ENCODE measurements at places on chromosomes 7 and 10.

DNA sequence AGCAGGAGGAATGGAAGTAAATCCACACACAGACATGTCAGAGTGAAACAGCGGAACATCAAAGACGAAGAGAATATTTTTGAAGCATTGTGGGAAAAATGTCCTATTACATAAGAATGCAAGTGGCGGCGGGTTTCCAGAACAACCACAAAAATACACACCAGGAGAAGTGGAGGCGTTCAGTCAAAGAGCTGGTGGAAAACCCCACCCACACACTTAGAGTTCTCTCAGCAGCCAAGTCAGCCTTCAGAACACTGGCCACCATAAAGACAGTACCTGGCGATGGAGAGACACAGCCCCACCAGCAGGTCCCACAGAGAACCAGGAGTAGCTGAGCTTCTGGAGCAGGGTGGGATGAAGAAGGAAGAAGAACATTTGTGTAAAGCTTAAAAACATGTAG lies 23.7 kb downstream of the NKX6-2 start:
- DNase-seq, result no peak

DNA sequence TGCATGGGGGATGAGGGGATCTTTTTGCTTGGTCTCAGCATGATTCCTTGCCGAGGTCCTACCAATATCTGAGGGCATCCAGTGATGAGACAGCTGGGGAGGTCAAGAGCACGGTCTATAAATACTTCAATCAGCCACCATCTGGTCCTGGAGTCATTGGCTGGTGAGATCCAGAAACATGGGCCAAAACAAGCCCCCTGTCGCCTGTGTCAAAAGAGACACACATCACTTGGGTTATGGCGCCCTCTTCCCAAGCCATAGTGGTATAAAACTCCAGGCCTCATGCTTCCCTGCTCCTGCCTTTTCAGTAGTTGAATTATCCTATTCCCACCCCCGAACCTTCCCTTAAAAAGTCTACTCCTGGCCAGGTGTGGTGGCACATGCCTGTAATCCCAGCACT lies 60.9 kb downstream of the SLC35B4 start:
- no peak for DNase-seq

DNA sequence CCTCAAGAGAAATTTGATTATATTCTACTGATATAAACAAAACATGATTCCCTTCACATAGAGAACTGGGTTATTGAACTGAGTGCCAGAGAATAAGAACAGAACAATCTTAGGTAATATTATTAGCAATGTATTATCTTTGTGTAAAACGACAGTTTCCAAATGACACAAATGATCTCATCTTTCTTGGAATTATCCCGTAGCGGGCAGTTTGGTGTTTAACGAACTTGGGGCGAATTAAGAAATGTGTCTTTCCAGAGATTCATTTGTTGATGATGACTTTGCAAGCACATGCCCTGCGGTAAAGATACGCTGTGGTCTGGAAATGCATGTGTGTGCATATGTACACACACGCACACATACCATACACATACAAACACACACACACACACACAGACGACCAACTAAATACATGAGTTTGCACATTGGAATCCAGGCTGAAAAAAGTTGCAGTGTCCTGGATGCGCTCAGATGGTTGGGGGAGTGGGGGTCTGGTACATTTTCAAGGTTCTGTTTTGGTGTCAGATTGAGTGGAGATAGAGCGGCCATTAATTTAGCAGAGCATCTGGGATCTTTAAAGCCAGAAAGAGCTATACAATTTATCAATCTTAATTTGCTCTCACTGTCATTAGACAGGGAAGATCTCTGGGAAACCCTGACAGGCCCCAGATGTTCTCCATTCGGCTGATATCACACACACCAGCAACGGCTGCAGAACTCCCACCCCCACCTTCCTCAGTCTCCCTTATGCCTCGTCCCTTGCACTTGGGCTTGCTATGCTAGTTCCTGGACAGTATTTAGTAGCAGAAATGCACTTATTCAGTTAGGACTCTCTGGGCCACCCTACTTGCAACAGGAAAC lies 112.4 kb upstream of the FAM171A1 start:
- DNase-seq, result no peak

GRCh38 chr7:151206914-151207313 lies 3.4 kb downstream of the H2BK1 start:
- DNase-seq, result peak; percentile 80

DNA sequence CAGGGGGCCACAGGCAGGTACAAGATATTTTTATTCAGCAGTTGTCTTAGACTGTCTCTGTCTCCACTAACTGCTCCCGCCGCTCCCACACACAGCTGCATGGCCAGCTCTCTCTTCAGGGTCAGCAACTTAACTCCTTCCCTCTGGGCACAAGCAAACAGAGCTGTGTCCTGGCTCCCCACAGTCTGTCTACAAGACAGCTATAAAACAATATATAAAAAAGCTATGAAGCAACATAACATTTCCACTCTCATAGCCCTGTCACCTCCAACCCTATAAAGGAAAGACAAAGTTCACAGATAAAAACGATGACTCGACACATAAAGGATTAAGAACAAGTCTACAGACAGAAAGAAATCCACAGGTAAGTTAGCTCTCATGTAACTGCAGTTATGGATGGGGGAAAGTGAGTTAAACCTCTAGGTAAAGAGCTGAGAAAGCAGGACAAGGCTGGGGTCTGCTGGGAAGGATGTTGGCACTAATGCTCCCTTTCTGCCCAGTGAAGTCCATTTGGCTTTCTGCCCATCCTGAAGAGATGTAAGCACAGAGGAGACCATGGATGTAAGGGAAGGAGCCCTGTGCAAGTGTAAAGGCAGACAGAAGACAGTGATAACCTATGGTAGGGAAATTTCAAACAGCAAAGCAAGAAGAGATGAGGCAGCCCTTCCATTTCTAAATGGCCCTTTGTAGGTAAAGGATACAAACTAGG lies 27.0 kb downstream of the RAPGEF5 start:
- no peak for DNase-seq

GRCh38 chr10:107054469-107055156 lies 109.9 kb downstream of the SORCS1 start:
- no peak for DNase-seq

DNA sequence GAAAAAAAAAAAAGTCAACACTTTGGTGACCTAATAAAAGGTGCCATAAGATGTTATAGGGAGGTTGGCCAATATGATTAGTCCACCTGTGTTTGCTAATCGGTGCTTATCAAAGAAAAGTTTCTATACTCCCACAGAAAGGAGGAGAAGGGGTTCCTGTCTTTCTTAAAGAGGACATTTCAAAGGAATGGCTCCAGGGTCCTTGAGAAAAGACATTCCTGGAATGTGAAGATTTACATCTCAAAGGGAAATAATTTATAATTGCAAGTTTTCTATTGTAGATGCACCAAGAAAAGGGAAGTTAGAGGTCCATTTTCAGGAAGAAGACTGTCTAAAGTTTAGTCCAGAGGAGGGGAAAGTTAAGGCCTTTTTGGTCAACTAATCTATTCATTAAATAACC lies 715.3 kb downstream of the NXPH1 start:
- DNase-seq, result no peak

DNA sequence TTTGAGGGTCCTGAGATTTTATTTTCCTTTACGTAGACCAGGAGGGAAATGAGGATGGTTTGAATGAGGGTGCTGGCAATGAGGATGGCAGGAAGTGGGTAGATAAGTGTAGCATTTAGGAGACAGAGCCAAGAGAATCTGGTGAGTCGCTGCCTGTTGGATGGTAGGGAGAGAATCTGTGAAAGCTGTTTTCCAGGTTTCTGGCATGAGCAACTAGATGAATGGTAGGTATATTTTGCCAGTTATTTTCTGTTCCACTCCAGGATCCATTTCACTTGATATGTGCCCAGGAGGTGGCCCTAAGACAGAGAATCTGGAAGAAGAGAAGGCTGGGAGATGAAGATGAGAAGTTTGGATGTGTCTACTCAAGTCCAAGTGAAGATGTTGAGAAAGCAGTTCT lies 63.3 kb upstream of the VIPR2 start:
- peak; percentile 8 for DNase-seq

DNA sequence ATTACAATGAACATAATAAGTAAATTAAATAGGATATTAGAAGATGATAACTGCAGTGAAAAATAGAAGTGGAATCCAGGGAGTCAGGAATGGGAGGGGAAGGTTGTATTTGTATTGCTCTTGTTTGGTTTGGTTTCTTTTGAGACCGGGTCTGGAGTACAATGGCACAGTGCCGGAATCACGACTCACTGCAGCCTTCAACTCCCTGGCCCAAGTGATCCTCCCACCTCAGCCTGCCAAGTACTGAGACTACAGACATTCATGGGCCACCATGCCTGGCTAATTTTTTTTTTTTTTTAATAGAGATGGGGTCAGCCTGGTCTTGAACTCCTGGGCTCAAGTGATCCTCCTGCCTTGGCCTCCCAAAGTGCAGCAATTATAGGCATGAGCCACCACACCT lies 59.9 kb upstream of the LRRC4 start:
- no peak for DNase-seq

DNA sequence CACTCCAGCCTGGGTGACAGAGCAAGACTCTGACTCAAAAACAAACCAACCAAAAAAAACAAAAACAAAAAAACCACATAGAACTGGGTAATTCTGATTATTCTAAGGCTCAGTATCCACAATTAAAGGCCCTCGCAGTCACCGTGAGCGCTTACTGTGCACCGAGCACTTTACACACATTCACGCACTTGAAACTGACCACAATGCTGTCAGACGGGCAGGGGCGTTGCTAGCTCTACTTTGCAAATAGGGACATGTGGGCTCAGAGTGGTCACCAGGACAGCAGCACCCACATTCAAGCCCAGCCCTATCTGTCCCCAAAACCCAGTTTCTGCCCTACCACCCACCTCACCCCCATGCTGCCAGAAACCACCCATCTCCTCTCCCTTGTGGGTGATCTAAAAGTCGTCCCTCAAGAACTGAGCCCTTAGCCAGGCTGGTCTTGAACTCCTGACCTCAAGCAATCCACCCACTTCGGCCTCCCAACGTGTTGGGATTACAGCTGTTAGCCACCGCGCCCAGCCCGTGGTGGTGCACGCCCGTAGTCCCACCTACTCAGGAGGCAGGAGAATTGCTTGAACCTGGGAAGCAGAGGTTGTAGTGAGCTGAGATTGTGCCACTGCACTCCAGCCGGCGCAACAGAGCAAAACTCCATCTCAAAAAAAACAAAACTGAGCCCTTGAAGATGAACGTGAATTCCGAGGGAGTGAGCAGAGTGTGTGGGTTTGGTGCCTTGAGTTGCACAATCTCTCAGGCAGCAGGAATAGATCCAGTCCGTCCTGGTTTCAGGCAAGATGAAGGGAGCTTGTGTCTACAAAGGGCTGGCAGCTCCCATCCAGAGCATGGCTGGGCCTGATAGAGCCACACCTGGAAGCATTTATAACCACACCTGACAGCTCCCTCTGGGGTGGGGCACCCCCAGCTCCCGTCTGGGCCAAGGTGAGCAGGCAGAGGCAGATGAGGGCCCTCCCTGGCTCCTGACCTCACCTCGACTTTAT lies 5.4 kb upstream of the HSPB1 start:
- DNase-seq, result peak; percentile 52

- DNase-seq, result no peak
These were observed 93.2 kb downstream of the CFTR start for GRCh38 chr7:117572856-117573620.

DNA sequence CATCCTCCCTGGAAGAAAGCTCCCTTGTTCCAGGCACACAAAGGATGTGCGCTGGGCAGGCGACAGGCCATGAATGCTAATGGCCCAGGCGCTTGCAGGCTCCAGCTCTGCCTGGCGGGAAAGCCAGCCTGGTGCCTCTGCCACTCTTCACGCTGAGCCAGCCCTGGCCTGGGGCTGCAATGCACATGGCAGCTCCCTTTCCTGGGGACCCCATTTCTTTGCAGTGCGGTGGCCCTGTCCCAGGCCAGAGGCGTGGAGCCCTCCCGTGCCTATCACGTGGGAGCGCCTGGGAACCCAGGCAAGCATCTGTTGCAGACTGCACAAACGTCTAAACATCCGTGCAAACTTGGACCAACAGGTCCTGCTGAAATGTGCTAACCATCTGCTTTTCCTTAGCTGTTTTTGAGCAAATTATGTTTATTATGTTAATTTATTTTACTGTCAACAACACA lies 152.1 kb upstream of the LYZL2 start:
- DNase-seq, result no peak

GRCh38 chr10:80523773-80524172 lies 13.9 kb upstream of the SH2D4B start:
- no peak for DNase-seq

DNA sequence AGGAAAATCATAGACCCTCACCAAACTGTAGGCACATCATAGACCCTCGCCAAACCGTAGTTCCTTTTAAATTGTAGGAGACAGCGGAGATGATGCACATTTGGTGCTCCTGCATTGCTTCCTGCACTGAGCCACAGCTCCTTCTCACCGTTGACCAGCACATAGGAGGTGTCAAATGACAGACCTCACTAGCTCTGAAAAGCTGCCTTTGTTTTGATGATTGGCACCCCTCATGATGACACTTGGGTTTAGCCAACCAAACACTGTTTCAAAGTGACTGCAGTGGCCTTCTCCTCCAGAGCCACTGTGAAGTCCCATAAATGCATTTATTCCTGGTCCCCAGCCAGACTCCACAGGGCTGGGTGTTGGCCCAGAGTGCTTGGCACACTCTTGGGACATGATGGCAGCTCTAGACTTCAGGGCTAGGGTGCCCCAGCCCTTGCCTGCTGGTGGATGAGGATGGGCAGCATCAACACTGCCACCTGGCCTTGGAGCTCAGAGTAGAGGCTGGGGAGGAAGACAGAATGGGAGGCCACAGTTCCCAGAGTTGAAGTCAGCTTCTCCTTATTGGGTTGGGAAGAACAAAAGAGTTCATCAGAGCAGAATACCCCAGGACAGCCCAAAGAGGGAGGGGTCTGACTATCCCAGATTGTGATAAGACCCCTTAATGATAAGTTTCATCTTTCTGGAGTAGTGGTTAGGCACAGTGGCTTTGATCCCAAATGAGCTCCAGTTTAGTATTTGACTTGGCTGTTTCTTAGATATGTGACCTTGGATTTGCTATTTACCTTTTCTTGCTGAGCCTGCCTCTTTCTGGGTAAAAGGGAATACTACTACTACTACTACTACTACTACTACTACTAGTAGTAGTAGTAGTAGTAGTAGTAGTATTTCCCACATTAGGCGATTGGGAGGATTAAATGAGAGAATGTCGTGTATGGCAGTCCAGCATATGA lies 75.3 kb downstream of the MTPN start:
- DNase-seq, result no peak

DNA sequence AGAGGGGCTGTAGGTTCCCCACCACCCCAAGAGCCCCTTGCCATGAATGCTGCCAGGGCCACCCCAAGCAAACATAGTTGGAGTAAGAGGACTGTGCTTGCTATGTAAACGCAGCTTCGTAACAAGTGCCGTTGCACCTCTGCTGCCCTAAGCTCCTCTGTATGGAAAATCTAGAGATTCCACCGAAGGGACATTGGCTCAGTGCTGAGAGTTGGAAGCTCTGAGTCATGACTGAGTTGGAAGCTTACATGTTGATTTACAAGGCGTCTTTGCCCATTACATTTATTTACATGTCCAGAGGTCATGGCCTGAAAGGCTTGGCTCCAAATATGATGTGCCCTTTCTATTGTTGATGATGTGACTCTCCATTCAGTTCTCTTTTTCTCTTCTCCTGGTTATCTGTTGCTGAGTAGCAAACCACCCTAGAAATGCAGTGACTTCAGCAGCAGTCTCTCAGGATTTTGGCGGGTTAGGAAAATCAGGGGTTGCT lies 233.1 kb upstream of the TCF7L2 start:
- peak; percentile 77 for DNase-seq

GRCh38 chr7:52962402-52963076 lies 72.9 kb upstream of the POM121L12 start:
- DNase-seq, result no peak

Data from A172 (cell line).